Stimulated activated CD8-positive, alpha-beta memory T cell treated with anti-CD3 and anti-CD28 coated beads, Interleukin-4, amount 100 ng/mL, for 4 hours (primary cell): ENCODE measurements at places on chromosomes 2 and 18.

DNA sequence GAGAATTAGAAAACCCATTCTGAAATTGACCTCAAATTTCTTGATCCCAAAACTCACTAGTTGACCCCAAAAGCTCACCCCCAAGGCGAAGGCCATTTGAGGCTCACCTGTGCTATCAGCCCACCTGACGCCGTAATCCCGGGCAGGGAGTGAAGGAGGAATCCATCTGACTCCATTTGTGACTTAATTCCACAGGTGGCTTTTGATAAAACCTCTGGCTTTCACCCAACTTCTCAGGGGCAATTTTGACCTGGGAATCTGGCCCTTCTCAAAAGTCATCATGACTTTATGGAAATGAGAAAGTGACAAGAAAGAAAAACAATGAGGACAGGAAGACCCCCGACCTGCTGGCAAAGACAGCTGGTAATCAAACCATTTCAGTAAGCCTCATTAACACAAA is 86.9 kb upstream of the SALL3 start:
- DNase-seq = no peak

DNA sequence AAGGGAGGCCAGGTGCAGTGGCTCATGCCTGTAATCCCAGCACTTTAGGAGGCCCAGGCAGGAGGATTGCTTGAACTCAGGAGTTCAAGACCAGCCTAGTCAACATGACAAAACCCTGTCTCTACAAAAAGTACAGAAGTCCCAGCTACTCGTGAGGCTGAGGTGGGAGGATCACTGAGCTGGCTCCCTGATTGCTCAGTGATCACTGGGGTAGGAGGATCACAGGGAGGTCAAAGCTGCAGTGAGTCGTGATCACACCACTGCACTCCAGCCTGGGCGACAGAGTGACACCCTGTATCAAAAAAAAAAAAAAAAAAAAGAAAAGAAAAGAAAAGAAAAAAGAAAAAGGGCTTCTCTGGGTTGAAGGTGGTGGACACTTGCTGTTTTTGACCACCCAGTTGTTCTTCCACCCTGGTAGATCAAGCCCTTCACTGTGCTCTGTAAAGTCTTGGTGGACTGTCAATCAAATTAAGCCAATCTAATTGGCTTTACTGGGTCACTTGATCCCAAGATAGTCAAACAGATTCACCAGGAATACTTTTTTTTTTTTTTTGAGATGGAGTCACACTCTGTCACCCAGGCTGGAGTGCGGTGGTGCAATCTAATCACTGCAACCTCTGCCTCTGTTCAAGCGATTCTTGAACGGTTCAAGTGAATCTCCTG is 191.6 kb downstream of the AGPS start:
- no peak for DNase-seq

DNA sequence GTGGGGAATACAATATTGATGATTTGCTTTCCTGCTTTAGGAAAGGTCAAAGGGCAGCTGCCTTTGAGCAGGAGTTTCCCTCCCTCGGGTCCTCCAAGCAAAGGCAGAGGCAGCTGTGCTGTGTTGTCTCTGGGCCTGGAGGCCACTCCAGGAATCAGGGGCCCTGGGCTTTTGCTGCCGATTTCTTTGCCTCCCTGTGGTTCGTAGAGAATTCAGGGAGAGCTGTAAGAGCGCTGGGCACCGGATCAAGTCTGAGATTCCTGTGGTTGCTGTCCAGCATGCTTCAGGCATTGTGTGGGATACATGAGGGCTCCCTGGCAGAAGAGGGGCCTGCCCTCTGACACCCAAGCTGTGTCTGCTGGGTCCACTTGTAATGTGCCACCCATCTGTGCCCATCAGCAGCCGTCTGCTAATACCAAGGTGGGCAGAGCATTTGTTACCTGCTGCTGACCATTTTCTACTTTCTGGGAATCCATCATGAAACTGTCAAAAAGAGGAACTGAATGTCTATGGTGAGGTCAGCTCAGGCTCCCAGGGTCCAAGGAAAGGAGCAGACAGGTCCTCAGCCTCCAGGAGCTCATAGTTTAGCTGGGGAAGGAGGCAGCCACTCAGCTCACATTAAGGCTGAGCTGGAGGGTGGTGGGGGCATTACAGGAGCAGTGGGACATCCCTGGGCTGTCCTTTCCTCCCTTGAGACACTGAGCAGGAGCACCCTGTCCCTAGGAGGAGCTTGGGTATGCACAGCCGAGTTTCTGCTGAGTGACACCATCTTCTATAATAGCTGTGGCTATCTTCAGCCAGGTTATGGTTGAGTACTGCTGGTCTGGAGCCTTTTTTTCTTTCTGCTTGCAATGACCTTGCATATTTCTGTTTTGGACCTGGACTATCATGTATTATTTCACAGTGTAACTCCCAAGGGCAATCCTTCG is 68.5 kb downstream of the CTIF start:
- no peak for DNase-seq

- DNase-seq = no peak
Observed at GRCh38 chr2:223297788-223298187, 245.8 kb downstream of the KCNE4 start.

DNA sequence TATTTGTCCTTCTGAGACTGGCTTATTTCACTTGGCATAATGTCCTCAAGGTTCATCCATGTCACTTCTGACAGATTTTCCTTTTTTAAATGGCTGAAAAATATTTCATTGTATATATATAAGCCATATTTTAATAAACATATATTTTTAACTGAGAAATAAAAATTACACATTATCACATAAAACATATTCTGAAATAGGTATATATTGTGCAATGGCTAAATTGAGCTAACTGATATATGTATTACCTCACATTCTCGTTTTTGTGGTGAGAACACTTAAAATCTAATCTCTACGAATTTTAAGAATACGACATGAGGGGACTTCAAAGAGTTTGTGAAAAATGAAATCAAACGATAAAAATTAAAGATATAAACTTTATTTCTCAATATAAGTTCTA is 25.7 kb upstream of the ZSWIM2 start:
- no peak for DNase-seq

GRCh38 chr2:56127010-56127409 is 56.8 kb upstream of the CCDC85A start:
- DNase-seq = no peak

- no peak for DNase-seq
Observed at GRCh38 chr18:28559511-28559910, 382.6 kb upstream of the CDH2 start.

DNA sequence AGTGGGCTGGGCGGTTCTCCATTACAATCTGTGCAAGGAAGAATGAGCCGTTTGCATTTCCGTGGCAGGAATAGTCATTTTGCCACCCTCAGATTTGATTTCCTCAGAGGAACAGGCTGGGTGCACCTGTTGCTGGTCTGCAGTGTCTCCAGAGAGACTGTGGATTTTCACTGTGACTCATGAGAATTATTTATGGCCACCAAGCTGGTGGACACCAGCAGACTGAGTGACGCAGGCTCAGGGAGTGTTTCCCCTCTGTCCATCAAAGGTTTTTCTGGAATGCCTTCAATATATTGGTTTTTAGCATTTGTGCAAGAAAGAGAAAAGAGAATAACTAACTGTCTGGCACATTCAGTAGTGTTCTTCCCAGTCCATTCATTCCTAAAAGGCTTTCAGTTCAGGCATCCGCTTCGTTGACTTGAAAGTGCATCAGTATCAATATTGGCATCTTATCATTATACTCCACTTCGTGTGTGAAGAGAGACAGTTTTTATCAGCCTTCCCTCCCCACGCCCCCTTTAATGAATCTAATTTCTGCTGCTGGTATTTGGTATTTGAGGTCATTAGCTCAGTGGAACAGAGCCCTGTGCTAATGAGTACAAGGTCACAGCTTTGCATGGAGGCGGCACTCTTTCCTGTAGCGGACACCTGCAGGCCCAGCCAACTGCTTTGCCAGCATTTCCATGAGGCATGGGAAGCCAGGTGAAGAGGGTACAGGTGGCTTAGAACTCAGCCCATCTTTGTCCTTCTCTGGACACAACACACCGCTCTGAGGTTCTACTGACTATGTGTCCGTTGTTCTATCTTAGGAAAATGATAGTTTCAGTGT is 39.9 kb downstream of the PRKCE start:
- DNase-seq = no peak

DNA sequence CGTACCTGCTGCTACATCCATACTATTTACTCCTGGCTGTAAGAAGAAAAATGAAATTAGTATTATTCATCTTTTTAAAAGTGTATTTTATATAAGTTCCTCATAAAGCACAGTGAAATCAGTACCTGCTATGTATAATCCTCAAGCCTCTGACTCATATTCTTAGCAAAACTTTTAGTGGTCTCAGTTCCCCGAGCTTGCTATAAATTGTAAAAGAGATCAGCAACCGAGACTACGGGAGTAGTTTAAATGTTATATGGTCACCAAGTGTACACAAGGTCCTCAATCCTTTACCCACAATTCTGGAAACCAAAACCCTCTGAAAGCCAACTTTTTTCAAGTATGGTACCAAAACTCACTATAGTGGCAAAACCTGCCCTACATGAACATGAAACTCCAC is 24.2 kb downstream of the PRPF40A start:
- DNase-seq = no peak

- no peak for DNase-seq
Observed at GRCh38 chr2:33835911-33836310, 236.8 kb upstream of the FAM98A start.

GRCh38 chr2:178101321-178102079 is 10.7 kb upstream of the RBM45 start:
- no peak for DNase-seq

GRCh38 chr2:65367524-65367923 is 64.9 kb downstream of the SPRED2 start:
- DNase-seq = no peak

DNA sequence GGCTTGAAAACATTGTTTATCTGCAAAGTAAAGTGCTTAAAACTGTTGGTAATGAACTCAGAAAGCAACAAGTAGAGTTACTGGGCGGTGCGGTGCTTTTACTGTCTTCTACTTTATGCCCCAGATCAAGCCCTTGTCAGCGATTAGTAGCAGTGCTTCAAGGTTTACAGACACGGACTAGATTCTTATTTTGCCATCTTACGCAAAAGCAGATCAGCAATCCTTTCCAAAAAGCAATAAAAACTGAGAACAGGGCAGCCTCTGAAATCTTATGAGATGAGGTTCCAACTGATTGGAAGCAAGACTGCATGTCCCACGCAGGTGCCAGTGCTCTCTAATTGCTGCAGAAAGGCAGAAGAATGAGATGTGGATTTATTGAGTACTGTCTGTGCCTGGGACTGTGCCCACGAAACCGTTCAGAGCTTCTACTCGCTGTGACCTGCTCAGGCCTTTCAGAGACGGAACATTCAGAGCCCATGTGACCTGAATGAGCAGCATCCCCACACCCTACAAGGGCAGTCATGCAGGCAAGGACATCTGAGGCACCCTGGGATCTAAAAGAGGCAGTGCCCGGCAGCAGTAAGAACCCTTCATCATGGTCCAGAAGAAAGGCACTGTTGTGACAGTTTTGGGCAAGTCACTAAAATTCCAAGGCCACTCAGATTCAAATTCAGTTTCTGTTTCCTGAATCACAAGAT is 15.7 kb downstream of the COL4A3 start:
- no peak for DNase-seq

GRCh38 chr2:120235681-120236080 is 12.5 kb upstream of the TMEM185B start:
- no peak for DNase-seq

DNA sequence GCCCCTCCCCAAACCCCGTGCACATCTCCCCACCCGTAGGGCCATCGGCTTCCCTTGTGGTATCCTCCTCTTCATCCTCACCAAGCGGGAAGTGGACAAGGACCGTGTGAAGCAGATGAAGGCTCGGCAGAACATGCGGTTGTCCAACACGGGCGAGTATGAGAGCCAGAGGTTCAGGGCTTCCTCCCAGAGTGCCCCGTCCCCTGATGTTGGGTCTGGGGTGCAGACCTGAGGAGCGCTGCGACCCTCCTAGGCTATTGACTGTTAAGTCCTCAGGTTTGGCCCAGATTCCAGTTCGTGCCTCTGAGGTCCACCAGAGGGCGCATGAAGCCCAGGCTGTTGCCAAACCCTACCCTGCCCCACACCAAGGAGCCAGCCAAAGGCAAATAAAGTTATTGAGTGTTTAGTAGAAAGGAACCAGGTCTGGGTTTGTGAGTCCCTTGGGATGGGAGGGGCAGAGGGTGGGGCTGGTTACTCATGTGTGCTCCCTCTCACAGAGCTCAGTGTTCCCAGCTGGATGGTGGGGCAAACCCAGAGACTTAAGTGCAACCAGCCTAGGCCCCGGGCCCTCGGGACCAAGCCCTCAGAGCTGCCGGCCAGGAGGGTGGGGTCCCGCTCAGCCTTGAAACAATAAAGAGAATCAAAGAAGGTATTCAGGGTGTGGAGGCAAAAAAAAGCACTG is 2.4 kb downstream of the PNKD start:
- peak; percentile 59 for DNase-seq

DNA sequence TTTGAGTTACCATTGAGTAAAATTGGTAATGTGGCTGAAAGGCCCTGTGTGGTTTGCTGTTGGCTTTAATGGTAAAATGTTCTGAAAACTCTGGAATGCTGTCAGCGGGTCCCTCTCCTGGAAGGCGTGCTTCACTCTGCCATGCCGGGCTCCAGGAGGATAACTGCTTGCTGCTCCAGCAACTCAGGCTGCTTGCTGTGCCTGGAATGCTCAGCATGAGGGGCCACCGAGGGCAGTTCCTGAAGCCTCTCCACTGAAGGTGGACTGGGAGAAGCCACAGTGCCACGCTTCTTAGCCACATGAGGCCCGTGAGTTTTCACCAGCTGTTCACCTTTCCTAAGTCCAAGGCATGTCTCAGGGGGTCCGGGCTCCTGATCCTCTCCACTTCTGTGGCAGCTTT is 90.4 kb upstream of the FAM110C start:
- no peak for DNase-seq

DNA sequence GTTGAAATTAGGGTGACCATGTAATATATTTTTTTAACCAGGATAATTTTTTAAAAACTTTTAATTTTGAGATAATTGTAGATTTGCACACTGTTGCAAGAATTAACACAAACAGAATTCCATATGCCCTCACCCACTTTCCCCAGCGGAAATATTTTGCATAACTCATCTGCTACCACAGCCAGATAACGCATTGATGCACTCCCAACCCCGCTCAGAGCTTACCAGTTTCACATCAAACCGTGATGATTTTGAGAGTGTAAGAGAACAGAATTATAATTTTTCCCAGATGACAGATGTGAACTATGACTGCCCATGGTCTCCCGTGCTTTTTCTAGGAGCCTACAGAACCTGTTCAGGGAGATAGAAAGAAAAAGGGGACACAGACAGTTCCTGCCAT is 35.2 kb upstream of the LDLRAD4 start:
- no peak for DNase-seq

DNA sequence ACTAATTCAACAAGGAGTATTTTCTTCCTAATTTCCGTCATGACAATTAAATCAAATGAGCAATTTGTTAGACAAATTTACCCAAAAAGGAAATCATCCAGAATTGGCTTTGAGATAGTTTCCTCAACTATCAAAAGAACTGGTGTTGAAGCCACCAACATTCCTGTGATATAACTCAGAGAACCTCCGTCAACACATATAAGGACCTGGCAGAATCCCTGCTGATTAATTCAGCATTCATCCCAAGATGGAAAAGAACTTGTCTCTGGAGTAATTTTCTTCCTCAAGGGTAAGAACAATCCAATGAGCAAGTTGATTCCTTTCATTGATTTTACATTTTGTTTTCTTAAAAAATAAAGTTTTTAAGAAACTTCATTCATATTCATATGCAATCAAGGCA is 62.0 kb downstream of the MBD2 start:
- DNase-seq = no peak
